MM.1S (cell line): ENCODE measurements at places on chromosomes 7 and 10.

DNA sequence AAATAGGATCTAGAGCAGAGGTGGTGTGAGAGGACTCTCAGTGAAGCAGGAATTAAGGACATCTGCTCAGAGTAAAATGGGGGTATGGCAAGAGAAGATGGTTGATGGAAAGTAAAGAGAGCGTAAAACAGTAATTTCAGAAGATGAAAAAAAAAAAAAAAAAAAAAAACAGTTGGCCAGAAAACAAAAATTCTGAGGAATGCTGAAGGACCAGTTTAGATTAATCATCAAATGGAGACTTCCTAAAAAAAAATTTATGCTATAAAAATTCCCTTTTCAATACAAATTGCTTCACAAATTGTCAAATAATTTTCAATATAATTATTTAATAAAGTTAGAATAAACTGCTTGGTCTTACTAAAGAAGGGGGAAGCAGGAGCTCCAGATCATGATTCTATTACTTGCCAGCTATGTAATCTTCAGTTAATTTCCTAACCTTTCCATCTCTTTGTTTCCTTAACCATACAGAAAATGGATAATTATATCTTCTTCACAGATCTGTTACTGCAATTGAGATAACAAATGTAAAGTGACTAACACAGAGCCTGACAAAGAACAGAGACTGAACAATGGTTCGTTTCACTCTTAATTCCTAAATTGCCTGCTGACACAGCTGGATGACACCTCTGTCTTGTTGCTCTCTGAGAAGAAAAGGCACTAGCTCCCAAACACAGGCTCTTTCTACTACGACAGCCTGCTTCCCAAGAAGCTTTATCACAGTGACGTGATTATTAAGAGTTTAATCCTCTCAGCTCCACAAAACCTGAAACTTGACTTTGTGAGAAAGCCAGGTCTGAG, 64.9 kb upstream of the GPR22 start:
- no peak for DNase-seq

- DNase-seq: no peak
These were observed 134.4 kb upstream of the AGK start for GRCh38 chr7:141416650-141417270.

DNA sequence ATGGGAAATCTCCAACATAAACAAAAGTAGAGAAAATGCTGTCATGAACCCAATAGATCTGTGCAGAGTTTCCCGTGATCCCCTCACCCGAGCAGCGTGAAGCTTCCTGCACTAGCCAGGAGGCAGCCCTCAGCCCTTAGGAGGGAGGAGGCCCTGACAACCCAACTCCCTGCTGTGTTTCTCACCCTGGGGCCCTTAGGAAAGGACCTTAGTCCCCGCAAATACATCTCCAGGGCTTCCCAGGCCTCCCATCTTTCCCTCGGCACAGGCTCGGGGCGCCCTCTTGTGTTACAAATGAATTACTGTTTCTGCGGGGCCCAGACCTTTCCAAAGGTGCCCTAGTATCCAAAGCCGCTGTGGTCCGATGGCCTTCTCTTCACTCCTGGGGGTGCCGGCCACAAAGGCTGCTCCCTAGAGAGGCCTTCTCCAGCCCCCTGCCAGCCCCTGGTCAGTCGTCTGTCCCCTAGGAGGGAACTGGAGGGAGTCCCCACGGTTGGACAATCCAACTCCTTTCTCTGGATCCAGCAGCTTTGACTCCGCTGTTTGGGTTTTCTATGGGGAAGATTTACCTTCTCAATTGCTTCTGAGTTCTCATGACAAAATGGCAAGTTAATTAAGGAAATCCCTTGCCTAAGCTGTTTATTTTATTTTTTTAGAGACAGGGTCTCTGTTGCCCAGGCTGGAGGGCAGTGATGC, 49.9 kb upstream of the SH2B2 start:
- DNase-seq: peak; percentile 46

GRCh38 chr10:99084161-99084560, 151.5 kb downstream of the HPSE2 start:
- DNase-seq: no peak

- no peak for DNase-seq
These were observed 531.3 kb downstream of the ATRNL1 start for GRCh38 chr10:115624448-115624847.

DNA sequence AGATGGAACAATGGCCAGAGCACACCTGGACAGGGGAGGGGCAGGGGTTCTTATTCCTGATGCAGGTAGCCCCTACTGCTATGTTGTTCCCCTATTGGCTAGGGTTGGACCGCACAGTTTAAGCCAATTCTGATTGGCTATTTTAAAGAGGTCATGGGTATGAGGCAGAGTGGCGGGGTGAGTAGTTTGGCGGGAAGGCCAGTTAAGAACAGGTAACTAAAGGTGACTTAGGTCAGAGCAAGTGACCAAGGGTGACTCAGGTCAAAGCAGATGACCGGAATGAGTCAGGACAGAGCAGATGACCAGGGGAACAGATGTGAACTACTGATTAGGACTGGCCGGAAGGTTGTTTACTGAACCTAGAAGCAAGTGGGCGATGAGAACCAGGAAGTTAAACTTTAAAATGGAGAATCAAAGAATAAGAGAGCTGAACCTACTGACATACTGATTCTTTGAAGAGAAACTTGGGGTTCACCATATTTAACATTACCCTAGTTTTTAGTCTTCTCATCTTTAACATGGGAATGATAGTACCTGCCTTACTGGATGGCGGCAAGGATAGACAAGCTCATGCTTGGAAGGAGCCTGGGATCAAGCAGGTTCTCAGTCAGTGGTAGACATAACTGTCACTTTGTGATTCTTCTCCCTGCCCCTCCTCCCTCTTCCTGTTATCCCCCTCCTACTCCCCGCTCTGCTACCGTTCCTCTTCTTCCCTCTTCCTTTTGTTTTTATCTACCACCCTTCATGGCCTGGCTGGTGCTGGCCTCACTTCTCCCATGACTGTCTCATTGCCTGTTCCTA, 55.0 kb downstream of the CCNY start:
- DNase-seq: no peak

- DNase-seq: no peak
These were observed 143.0 kb downstream of the CUBN start for GRCh38 chr10:16986406-16987205.

GRCh38 chr7:51369746-51370145, 53.1 kb upstream of the COBL start:
- peak; percentile 51 for DNase-seq

DNA sequence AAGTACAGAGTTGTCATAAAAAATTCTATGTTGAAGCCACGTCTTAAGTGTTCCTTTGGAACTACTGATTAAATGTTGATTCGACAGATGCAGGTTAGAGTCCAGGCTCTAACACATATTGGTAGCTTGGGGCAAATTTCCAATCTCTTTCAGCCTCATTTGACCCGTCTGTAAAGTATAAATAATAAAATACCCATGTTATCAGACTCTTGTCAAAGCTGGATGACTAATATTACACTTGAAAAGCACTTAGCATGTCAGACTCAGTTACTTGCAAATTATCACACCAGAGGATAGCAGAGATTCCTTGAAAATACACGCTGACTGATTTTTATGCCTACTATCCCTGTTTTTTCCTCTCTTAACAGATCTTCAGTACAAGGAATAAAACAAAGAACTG, 18.1 kb upstream of the MACC1 start:
- no peak for DNase-seq

GRCh38 chr10:83373671-83374070, 765.6 kb upstream of the GHITM start:
- DNase-seq: peak; percentile 53

- no peak for DNase-seq
These were observed 331.4 kb upstream of the TMEM229A start for GRCh38 chr7:124364283-124364682.

DNA sequence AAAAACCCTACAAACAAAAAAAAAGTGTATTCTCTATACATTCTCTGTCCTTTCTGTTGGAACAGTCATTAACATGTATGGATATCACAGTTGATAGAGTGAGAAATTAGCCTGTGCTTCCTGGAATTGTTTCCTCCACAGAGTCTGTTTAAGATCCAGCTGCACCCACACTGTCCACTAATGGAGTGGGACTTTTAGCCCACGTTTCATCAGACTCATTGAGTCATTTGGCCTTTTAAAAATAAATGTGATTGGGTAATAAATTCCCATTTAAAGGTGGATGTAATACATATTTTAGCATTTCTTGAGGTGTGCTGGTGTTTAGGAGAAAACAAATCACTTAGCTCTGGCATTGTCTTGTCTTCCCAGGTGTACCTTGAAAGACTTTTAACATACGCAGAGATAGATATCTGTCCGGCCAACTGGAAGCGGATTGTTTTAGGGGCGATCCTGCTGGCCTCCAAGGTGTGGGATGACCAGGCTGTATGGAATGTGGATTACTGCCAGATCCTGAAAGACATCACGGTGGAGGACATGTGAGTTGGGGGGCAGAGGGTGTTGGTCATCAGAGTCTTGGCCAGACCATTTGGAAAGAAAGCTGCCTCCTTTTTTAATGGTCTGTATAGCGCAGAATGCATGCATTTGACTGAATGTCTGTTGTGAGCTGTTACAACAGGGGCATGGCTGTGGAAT, 52.3 kb upstream of the GJD4 start:
- DNase-seq: no peak

- no peak for DNase-seq
These were observed 23.7 kb downstream of the ATAD1 start for GRCh38 chr10:87794285-87794684.

- DNase-seq: no peak
These were observed 54.5 kb upstream of the FZD8 start for GRCh38 chr10:35696392-35697287.

DNA sequence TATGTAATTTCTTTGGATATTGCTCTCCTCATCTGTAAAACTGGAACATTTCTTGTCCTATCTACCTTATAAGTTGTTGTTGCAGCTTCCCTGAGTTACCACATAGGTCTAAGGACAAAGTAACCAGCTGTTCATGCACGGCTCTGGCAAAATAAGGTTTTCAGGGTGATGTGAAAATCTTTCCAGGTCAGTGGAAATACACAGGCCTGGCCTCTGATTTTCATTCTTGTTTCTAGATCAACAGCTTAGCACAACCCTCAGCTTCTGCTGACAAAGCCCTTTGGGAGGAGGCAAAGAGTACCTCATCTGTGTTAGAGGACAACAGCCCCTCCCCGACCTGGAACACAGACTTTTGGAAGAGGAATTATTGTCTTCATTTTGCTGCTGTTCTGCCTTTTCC, 117.5 kb upstream of the AGK start:
- DNase-seq: peak; percentile 65

DNA sequence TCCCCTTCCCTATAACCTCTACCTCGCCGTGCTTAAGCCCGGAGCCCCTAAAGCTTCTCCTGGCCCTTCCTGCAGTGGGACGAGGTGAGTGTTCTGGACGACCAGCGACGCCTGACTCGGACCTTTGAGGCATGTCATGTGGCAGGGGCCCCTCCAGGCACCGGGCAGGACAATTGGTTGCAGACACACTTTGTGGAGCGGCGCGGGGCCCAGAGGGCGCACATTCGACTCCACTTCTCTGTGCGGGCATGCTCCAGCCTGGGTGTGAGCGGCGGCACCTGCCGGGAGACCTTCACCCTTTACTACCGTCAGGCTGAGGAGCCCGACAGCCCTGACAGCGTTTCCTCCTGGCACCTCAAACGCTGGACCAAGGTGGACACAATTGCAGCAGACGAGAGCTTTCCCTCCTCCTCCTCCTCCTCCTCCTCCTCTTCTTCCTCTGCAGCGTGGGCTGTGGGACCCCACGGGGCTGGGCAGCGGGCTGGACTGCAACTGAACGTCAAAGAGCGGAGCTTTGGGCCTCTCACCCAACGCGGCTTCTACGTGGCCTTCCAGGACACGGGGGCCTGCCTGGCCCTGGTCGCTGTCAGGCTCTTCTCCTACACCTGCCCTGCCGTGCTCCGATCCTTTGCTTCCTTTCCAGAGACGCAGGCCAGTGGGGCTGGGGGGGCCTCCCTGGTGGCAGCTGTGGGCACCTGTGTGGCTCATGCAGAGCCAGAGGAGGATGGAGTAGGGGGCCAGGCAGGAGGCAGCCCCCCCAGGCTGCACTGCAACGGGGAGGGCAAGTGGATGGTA, 9.2 kb downstream of the EPHB6 start:
- no peak for DNase-seq

DNA sequence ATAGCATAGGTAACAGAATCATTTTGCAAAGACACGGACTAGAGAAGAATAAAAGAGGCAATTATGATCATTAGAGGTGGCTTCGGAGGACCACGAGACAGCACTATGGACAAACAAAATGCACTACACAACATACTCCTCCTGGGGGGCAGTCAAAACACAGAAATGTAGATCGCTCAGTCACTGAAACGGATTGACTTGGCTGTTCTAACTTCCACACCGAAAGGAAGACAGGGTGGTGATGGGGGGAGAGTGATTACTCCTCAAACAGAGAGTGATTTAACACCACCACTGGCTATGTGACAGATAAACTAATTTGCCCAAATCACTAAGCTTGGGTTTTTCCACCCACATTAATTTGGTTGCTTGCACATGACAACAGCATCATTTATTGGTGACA, 14.1 kb upstream of the PPA1 start:
- no peak for DNase-seq

- DNase-seq: no peak
These were observed 164.3 kb downstream of the BAMBI start for GRCh38 chr10:28841625-28842024.

DNA sequence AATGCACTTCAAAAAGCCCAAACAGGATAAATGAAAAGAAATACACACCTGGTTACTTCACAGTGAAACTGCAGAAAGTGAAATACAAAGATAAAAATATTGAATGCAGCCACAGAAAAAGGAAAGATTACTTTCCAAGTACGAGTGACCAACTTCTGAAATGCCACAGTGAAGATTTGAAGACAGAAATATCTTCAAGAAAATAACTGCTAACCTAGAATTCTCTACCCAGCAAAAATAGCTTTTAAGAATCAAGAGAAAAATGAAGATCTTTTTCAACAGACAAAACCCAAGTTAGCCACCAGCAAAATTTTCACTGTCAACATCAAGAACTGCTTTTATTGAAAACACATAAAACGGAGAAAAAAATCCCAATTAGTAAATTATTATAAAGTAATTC, 46.2 kb downstream of the SMURF1 start:
- no peak for DNase-seq

DNA sequence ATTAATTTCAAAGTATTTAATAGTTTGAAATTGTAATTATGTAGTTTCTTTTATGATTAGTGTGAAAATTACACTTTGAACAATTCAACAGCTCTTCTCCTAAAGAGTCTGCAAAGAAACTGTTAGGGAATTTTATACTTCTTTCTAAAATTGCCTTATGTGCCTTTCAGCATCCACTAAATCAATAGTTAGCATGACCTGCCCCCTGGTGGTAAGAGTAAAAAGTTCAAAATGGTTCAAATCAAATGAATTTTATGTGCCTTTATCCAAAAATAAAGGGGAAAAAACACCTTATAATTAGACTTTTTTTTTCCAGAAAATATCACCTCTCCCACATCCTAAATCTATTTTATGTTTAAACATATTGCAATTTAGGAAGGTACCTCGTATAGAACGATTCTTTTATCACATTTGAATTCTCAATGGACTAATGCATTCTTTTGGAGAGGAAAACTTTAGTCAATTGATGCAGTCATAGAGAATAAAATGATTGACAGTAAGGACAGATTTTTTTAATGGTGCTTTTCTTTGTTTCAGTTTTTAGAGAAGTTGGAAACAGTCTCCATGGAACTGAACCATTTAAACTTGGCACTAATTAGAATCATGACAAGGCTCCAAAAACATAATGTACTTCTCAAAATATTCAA, 163.7 kb downstream of the SEMA3D start:
- peak; percentile 58 for DNase-seq
